Activated CD8-positive, alpha-beta memory T cell treated with anti-CD3 and anti-CD28 coated beads, Interleukin-2, amount 10 ng/mL, durations not matched to agents 7 days and 5 days (primary cell): ENCODE measurements at places on chromosomes 7 and 10.
A peak's percentile ranks its signal among the peaks of the same experiment; 100 is the strongest.

DNA sequence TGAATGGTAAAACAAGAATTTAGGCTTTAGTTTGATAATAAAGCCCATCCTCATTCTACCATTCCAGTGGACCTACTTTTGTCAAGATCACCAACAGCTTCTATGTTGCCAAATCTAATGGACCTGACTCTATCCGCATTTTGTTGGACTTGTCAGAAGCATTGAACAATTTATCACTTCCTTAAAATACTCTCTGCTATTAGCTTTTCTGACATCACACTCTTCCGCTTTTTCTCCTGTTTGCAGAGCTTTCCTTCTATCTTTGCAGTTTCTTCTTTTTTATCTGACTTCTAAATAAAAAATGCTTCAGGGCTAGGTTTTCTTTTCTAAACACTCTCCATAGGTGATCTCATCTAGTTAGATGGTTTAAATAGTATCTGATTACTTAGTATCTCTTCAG, 42.7 kb upstream of the SMIM30 start:
- no peak for DNase-seq

DNA sequence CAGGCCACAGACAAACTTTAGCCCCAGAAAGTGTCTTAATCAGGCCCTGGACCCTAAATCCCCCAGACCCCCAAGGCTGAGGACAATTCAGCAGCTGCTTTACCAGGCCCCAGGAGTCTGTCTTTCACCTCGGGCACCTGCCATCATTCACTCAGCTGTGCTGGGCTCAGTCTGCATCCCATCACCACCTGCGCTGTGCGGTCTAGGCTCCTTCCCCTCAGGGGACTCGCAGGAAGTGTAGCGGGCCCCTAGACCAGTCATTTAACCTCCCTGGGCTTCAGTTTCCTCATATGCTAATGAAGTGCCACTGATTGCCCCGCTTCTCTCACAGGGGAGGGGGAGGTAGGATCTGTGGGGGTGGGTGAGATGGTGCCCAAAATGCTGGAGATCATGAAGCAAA, 76.4 kb upstream of the ZMIZ1 start:
- peak; percentile 56 for DNase-seq

GRCh38 chr10:22226599-22226998, 8.8 kb upstream of the EBLN1 start:
- DNase-seq, result no peak

DNA sequence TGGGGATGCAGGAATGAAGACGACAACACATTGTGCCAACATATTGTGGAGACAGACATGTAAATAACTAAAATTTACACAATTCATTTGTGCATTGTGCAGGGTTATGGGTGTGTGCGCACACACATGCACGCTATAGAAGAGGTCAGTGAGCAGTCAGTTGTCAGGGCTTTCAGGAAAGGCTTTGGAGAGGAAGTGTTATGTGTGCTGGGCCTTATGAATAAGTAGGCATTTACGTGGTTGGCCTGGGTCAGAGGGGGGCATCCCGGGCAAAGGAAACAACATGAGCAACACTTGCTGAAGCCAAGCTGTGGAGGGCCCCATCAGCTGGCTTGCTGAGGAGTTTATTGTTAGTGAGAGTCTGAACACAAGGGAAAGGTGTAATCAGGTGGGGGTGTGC, 4.1 kb downstream of the PRXL2A start:
- DNase-seq, result no peak

- DNase-seq, result no peak
These were observed 526.1 kb downstream of the CALN1 start for GRCh38 chr7:71886046-71886445.

GRCh38 chr10:3054183-3054850, 13.0 kb upstream of the PFKP start:
- no peak for DNase-seq

GRCh38 chr7:84144935-84145334, 49.7 kb downstream of the SEMA3A start:
- no peak for DNase-seq

GRCh38 chr7:96315125-96315512, 6.8 kb downstream of the SLC25A13 start:
- no peak for DNase-seq

- no peak for DNase-seq
These were observed 84.7 kb downstream of the MAPK8 start for GRCh38 chr10:48390933-48391845.

DNA sequence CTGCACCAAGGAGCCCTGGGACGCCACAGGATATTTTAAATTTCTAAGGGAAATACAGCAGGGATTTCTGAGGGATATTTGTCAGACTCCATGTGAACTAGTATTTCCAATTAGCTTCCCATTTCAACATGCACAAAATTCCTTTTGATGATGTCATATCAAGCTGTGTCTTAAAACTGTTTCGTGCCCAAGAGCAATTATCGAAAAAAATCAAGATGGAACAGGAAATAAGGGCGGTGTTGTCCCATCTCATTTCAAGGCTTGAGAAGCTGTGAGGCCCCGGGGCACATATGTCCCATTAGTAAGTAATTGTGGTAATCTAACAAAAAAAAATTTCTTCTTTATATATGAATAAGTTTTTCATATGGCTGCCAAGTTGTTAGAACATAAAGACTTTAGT, 47.4 kb downstream of the PPP1R17 start:
- DNase-seq, result no peak

DNA sequence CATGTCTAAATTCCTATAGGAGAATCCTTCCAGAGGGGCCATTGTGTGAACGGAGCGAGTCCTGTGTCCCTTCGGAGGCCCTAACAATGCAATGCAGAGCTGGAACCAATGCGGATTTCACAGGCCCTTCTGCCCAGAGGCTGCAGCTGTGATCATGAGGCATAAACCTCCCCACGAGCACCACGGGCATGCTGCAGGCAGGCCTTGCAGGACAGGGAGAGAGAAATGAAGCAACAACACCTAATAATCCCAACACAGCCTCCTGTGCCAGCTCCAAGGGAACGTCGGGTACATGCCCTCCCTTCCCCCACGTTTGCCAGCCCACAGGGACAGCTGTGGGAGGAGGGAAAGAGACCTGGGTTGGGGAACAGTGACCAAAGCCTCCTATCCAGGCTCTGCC, 74.4 kb downstream of the TNS3 start:
- no peak for DNase-seq

GRCh38 chr7:157660971-157661610, 324.3 kb downstream of the DNAJB6 start:
- DNase-seq, result no peak

GRCh38 chr10:20598590-20598989, 298.5 kb downstream of the NEBL start:
- DNase-seq, result no peak

- DNase-seq, result no peak
These were observed 253.5 kb upstream of the LRGUK start for GRCh38 chr7:133873631-133874030.

DNA sequence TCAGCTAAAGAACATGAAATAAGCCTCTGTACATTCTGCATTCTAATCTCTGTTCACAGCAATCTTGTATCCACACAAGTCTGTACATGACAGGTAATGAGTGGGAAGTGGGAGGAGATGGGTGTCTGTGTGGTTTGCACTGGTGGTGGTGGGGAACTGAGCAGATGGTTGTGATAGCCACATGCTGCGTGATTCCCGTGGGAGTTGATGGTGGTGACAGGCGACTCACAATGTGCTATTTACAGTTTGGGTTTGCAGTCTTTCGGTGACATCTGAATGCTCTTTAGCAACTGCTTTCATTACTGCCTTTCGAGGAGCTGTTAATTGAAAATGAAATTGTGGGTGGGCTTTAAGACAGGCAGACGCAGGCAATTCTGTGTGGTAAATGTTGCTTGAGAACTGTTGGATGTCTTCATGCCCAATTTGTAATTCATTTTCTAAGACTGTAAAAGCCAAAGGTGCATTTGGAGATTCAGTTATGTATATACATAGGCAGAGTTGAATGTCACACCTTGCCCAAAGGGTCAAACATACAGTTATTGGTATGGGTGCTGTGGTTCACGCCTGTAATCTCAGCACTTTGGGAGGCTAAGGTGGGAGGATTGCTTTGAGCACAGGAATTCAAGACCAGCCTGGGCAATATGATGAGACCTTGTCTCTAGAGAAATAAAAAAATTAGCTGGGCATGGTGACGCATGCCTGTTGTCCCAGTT, 308.2 kb downstream of the AUTS2 start:
- no peak for DNase-seq

DNA sequence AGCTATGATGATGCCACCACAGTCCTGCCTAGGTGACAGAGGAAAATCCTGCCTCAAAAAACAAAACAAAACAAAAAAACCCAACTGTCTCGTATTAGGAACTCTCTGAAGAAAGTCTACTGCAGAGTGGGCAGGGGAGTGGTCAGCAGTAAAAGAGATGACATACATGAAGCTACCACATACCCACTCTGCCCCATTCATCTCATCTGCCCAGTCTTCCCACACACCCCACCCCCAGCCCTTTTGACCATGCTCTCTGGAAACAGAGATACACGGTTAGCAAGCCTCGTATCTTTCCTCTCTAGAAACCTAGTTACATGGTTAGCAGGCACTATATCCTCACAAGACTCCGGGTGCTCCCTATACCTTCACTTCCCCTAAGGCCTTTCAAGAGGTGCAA, 8.3 kb downstream of the SLC37A3 start:
- DNase-seq, result no peak

- no peak for DNase-seq
These were observed 115.9 kb upstream of the ADAM12 start for GRCh38 chr10:126504063-126504760.

DNA sequence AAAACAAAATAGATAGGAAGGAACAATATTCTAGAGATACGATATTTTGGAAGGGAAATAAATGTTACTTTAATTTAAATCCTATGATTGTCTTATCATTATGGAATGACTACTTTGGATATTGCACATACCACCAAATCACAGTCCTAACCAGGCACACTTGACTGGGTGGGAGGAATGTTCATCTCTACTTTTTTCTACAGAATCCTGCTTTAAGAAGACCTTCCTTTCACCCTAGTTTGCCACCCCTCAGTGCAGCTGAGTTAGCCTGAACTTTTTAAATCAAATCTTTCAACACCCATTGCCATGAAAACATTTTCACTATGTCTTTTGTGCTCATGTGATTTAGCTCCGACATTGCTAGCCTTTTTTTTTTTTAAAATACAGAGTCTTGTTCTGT, 38.1 kb downstream of the RELN start:
- no peak for DNase-seq

DNA sequence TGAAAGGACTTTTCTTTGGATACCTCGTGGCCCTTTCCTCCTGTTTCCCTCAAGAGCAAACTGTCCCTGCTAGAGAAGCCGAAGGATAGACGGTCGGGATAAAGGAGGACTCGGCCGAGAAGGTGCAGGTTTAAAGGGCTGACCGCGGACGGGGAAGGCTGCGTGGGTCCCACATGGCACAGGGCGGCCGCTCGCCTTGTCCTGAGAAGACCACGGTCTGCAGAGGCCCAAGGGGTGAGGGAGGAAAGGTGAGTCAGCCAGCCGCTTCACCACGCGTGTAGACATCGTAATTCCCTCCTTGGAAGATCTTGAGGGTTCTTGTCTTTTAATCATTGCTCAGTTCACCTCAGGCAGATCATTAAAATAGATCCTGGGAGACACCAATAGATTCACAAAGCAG, 253.8 kb downstream of the DPP6 start:
- DNase-seq, result no peak

DNA sequence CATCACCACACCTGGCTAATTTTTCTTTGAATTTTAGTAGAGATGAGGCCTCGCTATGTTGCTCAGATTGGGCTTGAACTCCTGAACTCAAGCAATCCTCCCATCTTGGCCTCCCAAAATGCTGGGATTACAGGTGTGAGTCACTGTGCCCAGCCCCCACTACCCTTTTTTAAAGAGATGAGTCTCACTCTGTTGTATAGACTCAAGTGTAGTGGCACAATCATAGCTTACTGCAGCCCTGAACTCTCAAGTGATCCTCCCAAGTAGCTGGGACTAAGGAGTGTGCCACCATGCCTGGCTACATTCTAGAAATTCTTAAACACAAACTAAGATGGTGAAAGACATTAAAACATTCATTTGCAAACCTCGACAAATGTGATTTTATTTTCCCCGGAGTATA, 12.6 kb downstream of the SYPL1 start:
- no peak for DNase-seq
